Natural killer cell (primary cell): ENCODE measurements at places on chromosomes 1 and 21. TPM values are rescaled to one million over a fixed set of nuclear protein-coding genes. Genes with fewer than 3 reads are reported as not detected.

The SPOCD1 gene
- total RNA-seq: 0.54 TPM

The SLC9C2 gene
- not detected for total RNA-seq

The SLFNL1 gene
- 0.18 TPM for total RNA-seq

The OR2T29 gene
- not detected for total RNA-seq

The FCGR1A gene
- total RNA-seq: not detected

The VSIG8 gene
- total RNA-seq: not detected

The FCRL6 gene
- total RNA-seq: 138 TPM

The MMP23B gene
- total RNA-seq: 126 TPM
